ENCODE measurements at places on chromosomes 5 and 9.

GRCh38 chr9:6551136-6551535 lies 94.4 kb downstream of the GLDC start:
- DNase-seq = no peak

DNA sequence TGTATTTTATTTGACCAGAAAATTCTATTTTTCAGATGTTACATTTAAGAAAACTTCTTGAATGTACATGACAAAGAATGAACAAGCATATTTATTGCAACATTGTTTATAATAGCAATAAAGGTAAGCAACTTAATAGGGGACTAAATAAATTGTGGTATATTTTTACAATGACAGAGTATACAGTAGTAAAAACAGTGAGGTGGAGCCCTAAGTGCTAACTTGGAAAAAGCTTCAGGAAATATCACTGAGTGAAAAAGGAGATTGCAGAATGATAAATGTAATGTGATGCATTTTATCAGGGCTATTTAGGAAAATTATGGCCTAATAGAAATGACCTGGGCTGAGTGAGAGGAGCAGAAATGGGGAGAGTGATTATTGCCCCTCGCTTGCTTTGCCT lies 56.5 kb upstream of the SEMA6A start:
- no peak for DNase-seq

DNA sequence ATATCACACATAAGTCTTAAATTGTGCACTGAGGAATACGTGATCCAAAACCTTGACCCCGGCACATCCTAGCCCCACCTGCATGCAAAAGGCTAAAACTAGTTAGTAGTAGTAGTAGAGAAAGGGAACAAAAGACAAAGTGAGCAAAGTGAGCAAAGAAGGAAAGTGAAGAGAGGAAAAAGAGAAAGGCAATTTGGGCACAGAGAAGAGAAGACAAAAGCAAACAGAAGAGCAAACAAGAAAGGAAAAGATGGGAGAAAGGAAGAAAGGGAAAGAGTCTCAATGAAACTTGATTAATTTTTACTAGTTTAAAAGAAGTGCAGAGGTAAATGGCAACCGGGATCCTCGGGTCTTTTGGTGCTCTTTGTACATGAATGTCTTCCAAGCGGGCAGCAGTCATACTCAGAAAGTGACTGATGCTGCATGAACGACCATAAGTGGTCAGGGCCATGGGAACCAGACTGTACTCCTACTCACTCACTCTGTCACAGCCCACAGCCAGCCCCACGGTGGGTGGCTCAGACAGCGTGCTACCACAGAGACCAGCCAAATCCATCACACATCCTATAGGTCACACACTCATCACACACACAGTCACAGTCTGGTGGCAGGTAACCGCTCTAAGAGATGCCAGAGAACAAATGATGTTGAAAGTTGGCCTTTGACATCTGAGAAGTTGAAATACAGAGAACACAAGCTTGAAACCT lies 203.9 kb downstream of the FBN2 start:
- no peak for DNase-seq

DNA sequence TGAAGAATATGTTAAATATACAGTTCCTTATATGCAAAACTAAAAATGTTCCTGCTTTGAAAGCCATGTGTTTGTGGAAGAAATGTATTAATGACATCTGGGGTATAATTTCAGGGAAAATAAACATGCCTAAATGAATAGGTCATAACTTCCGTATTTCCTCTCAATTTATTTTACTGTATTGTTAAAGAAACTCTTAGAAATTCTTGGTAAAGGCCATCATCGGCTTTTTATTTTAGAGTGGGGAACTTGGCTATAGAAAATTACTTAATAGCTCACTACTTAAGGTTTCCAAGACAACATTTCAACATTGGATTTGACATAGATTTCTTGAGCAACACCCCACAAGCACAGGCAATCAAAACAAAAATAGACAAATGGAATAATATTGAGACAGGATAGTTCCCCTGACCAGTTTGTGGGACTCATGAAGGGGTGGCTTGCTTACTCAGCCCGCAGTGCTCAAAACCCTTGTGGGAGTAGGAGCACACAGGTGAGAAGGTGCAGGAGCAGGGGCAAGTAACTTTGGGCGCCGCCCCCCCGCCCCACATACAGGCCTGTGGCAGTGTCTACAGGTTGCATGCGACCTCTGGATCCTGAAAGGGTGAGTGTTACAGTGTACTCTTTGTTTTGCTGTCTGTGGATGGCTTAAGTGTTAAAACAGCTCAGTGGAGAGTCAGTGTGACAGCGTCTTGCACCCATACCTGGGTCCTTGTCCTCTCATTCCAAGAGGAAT lies 891.4 kb upstream of the C9orf72 start:
- DNase-seq = no peak

DNA sequence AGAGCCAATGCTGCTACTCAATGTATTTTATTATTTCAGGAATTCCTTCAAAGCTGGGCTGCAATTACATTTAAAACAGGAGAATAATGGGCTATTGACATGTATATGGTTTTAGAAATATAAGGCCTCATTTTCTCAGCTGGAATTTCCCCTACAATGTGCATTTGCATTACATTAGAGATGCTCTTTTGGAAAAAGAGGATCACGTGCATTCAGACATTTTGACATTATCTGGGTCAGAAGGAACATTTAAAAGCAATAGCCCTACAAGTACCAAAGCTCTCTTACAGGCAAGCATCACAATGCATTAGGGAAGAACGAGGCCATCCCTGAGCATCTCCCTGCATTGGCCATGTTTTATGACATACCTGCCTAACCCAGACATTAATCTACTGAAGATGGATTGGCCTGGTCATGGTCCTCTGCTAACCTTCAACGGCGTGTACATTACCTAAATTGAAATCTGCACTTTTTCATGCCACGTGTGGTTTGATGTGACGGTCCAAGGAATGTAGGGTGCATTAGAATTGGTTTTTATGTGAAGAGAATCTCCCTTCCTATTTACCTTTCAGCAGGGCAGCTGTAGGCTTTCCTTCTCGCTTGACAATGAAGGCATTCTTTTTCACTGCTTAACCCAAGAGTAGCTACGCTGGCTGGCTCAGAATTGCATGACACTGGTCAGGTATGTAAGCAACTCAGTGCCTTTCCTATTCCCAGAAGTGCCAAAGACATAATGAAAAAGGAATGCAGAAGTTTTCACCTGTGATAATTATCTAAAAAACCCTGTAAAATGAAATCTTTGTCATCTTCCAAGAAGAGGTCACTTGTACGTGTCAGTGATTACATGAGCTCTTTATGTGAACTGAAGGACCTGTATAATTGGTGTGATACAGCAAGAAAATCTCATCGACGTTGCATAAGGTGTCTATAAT lies 212.3 kb upstream of the MPDZ start:
- DNase-seq = no peak

DNA sequence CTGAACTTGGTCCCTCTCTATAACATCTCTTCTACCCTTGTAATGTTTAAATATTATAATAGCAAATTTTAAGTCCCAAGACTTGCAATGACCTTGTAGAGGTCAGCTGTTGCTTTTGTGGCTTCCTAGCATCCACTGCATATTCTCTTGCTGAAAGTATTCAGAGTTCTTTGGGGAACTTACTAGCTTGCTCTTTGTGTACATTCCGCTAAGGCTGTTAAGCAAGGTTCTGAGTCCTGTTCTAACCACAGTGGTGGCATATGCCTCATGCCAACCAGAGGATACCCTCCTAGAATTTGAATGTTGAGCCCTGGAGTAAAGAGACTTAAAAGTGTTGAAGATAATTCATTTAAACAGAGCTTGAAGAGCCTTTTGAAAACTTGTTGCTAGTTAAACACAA lies 570.9 kb downstream of the TLE1 start:
- DNase-seq = no peak

GRCh38 chr5:145227881-145228280 lies 607.3 kb downstream of the PRELID2 start:
- DNase-seq = no peak

- no peak for DNase-seq
Measured at GRCh38 chr5:57665146-57665936, 182.7 kb upstream of the ACTBL2 start.

DNA sequence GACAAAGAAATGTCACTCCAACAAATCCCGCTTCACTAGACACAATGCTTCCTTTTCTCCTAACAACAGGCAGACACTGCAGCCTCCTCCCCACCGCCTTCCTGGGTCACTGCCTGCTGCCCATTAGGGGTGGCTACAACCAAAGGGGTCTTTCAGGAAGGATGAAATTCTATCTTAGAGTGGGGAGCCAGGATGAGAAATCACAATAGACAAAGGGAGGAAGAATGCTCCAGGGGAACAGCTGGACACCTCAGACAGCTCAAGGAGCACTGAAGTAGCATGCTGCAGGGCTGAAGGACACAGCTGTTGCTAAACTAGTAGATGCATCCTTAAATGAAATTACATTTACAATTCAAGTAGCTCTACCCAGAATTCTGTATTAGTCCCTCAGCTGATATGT lies 54.2 kb downstream of the PRELID2 start:
- no peak for DNase-seq

DNA sequence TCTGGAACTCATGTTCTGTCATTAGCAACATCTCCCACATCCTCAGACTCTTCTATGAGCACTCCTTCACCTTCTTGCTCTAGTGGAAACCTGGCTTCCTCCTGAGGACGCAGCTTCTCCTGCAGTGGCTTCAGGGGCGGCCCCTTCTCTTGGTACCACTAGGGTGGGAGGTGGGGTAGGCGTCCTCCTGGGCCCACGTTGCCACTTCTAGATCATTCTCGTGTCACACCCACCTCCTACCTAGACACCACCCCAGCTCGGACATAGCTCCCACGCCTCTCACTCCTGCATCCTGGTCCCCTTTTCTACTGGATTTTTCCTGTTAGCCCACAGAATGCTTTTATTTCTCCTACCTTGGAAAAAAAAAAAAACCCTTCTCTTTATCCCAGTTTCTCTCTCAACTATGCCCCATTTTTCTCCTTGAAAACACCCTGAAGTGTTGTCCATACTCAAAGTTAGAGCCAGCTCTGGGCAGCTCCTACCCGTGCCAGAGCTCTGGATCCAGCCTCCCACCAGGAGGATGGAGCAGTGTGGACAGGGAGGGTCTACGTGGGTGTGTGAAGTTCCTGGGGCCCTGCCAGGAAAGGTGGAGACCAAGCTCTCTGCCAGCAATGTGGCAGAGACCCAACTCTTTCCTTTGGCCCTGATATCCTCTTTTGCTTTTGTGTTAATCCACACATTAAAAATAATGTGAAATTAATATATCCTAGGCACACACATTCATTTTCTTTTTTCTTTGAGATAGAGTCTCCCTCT lies 179.2 kb downstream of the HSPA4 start:
- no peak for DNase-seq

- no peak for DNase-seq
Measured at GRCh38 chr5:141908796-141909195, 14.9 kb upstream of the DELE1 start.

DNA sequence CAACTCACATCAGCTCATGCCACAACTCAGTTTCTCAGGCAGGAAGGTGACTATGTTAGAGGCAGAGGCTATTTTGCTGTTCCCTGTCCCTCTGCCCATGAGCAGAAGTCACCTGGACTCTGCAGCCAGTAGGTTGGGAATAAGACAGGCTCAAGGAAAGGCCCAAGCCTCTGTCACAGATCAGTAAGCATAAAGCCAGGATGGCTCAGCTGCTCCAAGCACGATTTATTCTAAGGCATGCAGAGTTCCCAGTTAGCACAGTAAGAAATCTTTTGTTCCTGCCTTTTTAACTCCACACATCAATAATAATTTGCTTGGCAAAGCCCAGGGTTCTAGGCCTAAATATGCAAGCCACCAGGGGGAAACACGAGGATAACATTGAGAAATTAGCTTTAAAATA lies 249.0 kb upstream of the ADRA1B start:
- DNase-seq = no peak

- peak; percentile 50 for DNase-seq
Measured at GRCh38 chr9:33924978-33925797, 108.2 kb downstream of the UBE2R2 start.

DNA sequence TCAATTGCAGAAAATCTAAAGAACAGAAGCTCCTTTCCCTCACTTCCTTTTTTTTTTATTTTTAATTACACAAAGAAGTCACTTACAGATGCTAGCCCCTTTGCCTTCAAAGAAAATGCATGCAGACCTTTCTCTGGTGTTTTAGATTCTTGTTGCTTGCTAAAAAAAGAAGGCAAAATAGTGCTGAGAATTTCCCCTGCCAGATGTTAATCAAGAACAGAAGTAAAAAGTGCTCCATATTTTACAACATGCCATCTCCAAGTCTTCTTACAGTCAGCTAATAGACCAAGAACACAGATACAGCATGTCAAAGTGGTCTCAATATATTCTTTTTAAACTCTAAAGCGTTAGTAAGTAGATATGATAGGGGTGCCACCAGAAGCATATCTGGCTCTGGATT lies 142.8 kb upstream of the RGMB start:
- DNase-seq = no peak

DNA sequence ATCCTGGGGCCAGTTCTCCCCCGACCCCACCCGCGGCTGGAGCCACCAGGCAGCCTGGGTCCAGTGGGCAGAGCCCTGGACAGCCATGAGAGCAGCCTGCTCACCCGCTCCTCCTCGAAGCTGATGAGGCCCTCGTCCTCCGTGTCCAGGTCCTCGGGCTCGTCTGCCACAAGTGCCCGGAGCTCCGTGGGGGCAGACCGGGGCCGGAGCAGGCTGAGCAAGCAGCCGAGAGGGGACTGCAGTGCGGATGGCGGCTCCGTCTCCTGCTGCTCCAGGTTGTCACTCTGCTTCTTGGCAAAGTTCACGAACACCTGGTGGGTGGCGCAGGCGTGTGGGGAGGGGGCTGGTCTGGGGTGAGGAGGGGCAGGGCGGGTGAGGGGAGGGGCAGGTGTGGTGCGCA lies 11.9 kb upstream of the CLIC3 start:
- no peak for DNase-seq

GRCh38 chr5:138775034-138775433 lies 21.8 kb downstream of the CTNNA1 start:
- no peak for DNase-seq

DNA sequence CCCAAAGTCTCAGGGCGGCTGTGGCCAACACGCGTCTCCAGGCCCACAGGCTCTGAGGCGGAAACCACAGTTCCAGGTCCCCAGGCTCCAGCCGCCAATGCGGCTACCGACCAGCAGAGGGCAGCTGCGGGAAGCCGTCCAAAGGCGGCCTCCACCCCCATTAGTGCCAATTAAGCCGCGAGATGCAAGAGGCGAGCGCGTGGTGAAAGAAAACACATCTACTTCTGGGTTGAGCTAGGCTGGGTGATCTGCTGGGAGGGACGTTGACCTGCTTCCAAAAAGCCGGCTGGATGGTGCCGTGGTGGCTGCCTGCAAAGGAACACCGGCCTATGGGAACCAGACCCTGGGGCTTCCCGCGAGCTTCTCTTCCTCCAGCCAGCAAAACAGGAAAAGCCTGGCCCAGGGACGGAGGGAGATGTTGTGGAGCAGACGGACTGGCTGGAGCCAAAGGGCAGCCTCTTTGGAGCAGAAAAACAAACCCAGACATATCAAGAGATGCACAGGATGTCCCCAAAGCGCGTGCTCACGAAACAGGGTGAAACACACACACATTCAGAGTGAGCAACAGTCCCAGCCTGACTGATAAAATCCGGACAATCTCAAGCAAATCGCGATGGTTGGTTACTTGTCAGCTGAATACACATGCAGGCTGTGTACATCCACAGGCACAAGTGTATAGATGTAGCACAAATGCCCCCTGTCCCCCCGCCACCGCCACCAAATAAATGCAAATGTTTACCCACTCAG lies 187.1 kb upstream of the BRINP1 start:
- peak; percentile 31 for DNase-seq

- no peak for DNase-seq
Measured at GRCh38 chr9:88258601-88259000, 120.3 kb upstream of the SPATA31C2 start.

- no peak for DNase-seq
Measured at GRCh38 chr9:4796988-4797853, 4.5 kb downstream of the RCL1 start.

Data from COLO829 (cell line).